Breast epithelium (tissue), 4 donors: ENCODE measurements at places on chromosomes 3 and 15. TPM values are rescaled to one million over a fixed set of nuclear protein-coding genes. Genes with fewer than 3 reads are reported as not detected.

The TTLL3 gene
- 72.3 TPM for total RNA-seq

DNA sequence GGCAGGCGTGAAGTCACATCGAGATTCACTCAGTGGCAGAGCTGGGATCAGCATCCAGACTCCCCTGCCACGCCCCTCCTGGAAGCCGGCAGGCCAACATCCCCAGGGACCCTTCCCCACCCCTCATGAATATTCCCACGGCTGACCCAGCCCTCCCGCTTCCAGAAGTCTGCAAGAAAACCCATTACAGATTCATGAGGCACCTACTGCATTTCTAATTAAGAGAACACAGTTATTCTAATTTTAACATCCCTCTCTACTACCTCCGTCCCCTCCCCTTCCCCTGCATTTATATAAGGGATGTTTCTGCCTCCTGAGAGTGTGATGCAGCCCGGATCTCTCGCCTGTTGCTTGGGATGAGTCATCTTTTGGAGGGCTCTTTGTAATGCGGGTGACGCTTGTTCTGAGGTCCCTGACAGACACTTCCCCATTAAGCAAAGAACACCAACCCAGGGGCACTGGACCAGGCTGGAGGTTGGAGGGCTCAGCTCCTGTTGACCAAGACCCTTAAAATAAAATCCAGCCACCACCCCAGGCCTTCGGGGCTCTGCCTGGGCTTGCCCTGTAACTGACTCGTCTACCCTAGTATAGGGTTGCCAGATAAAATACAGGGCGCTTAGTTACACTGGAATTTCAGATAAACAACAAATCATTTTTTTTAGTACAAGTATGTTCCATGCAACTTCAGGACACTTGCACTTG lies 118.7 kb downstream of the NUP210 start:
- H3K36me3 ChIP-seq = no peaks in the 10 kb centered on the region
- no peaks in the 10 kb centered on the region for H3K4me1 ChIP-seq
- no peak for DNase-seq

DNA sequence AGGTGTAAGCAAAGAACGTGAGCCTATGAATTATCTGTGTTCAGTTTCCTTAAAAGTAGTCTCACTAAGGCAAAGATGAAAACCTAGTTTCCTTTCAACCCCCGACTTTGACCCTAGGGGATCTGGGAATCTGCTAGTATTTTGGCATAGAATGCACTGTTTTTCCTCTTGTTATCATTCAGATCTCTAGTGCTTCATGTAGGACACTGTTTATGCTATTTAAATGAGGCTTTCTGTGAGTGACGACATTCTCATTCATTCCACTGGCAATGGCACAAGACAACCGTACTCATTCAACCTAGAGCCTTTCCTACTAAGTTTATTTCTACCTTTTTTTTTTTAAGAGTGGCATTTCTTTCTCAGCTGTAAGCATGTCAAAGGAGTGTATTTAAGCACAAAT lies 67.0 kb downstream of the CHAC1 start:
- H3K27me3 ChIP-seq = no peaks in the 10 kb centered on the region
- H3K4me3 ChIP-seq = no peak overlapping the region
- DNase-seq = no peak
- H3K4me1 ChIP-seq = no peaks in the 10 kb centered on the region
- H3K27ac ChIP-seq = no peak overlapping the region

GRCh38 chr3:161413855-161414210 lies 42.5 kb upstream of the SPTSSB start:
- H3K27ac ChIP-seq = peak overlapping the region; percentile 22
- H3K4me3 ChIP-seq = no peak overlapping the region
- DNase-seq = no peak
- no peaks in the 10 kb centered on the region for H3K4me1 ChIP-seq
- no peaks in the 10 kb centered on the region for H3K27me3 ChIP-seq
- H3K36me3 ChIP-seq = no peaks in the 10 kb centered on the region

GRCh38 chr3:182937293-182938051 lies 42.9 kb downstream of the DCUN1D1 start:
- no peak overlapping the region for H3K27ac ChIP-seq
- no peaks in the 10 kb centered on the region for H3K27me3 ChIP-seq
- no peaks in the 10 kb centered on the region for H3K36me3 ChIP-seq
- H3K4me1 ChIP-seq = no peaks in the 10 kb centered on the region
